ENCODE measurements at places on chromosomes 3 and 15.

GRCh38 chr3:151410891-151411559, 26.5 kb upstream of the P2RY12 start:
- no peak for DNase-seq

DNA sequence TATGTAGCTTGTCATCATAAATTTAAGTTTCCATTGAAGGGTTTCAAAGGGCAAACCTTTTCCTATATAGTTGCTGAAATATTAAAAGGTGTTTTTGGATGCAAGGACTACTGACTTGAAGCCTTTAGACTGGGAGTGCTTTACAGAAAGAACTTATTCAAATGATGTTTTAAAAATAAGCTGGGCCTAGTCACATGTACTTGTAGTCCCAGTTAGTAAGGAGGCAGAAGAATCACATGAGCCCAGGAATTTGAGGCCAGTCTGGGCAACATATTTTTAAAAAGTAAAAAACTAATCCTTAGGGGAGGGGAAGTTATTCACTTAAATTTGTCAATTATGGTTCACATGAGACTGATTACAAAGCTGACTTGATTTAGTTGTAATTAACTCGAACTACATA, 65.0 kb downstream of the SMARCC1 start:
- DNase-seq: no peak

- DNase-seq: no peak
Observed at GRCh38 chr15:67784090-67784781, 41.1 kb upstream of the SKOR1 start.

- no peak for DNase-seq
Observed at GRCh38 chr3:73284472-73284871, 223.0 kb downstream of the EBLN2 start.

- no peak for DNase-seq
Observed at GRCh38 chr3:185655426-185656320, 69.6 kb downstream of the SENP2 start.

GRCh38 chr15:60538129-60538528, 59.2 kb upstream of the ICE2 start:
- DNase-seq: no peak
